ENCODE measurements at places on chromosomes 5 and 9. TPM values are rescaled to one million over a fixed set of nuclear protein-coding genes. Genes with fewer than 3 reads are reported as not detected.

ADAMTSL2 gene
- total RNA-seq = 0.25 TPM

GMCL2 gene
- not detected for total RNA-seq

WDR31 gene
- total RNA-seq = 1.8 TPM

GAPVD1 gene
- 27.0 TPM for total RNA-seq

ZNG1A gene
- total RNA-seq = 10.8 TPM

ARRDC1 gene
- 59.8 TPM for total RNA-seq
